Right atrium auricular region (tissue), 2 donors: ENCODE measurements at places on chromosomes 4 and X. TPM values are rescaled to one million over a fixed set of nuclear protein-coding genes. Genes with fewer than 3 reads are reported as not detected.

- no peak for DNase-seq
Observed at GRCh38 chr4:175703956-175704600, 108.0 kb downstream of the GPM6A start.

- no peak for DNase-seq
Observed at GRCh38 chr4:187125062-187125461, 401.4 kb upstream of the FAT1 start.

GRCh38 chr4:95532305-95532704 is 16.5 kb downstream of the UNC5C start:
- DNase-seq = no peak

- no peak for DNase-seq
Observed at GRCh38 chrX:13732246-13733067, 2.0 kb downstream of the TRAPPC2 start.

- no peak for DNase-seq
Observed at GRCh38 chr4:44772340-44772739, 46.0 kb upstream of the GNPDA2 start.

DNA sequence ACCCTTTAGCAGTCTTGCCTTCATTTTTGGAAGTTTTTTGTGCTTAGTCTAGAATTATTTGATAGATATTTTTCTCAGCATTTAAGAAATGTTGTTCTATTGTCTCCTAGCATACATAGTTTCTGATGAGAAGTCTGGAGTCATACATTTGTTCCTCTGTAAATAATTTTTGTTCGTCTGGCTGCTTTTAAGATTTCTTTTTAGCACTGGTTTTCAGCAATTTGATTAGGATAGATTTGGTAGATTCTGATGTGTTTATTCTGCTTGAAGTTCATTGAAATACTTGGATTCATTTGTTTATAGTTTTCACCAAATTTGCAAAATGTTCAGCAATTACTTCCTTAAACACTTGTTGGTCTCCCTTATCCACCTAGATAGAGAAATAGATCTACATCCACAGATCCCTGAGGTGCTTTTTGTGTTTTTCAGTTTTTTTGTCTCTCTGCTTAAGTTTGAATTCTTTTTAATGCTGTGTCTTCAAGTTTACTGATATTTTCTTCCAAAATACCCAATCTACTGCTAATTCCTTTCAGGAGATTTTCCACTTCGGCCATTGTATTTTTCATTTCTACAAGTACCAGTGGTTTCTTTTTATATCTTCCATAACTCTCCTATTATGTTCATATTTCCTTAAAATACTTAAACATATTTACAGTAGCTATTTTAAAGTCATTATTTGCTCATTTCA is 64.9 kb downstream of the ABLIM2 start:
- no peak for DNase-seq

DNA sequence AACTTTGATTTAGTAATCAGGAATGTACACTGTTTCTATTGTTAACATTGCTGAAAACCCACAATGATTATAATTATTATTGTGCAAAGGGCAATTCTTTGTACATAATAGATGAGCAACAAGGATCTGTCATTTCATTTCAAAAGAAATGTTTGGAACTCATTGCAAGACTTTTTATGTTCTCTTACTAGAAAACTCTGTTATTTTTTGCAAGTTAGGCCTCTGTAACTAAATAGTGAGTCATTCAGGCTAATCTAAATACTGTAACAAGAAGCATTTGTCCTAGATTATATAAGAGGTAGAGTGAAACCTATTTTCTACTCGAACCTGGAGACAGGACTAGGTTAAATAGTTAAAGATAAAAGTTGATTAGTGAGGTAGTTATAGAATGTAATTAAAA is 93.2 kb upstream of the FAM47B start:
- DNase-seq = no peak

DNA sequence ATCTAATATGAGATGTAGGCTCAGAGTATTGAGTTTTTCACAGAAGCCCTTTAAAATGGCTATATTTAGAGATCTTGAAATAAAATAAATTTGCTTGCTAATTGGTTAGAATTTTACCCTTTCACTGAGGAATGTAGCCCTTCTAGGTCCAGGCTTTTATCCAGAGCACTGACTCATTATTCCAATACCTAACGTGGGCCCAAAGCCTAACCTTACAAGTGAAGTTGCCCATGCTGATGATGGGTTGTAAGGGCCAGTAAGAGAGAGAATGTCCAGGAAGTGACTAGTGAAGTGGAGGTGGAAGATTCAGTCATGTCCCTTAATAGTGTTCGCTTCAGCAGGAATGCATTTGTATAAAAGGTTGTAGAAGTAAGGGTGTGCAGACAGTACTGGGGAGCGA is 155.9 kb downstream of the STIM2 start:
- DNase-seq = no peak

DNA sequence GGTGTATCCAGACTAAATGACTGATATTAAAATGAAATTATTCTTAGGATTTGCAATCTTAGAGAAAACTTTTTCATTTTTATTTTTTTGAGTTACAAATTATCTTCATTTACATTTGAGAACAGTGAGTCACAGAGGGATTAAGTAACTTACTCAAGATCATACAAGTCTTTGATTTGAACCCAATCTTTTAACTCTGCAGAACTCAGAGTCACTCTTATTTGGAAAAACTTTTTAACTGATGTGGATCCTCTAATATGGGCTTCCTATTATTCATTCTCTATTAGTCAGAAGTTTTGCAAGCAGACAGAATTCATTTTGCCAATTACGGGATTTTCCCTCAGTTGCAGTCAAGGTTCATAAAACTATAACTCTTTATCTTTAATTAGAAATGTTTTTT is 20.1 kb downstream of the HPRT1 start:
- no peak for DNase-seq

DNA sequence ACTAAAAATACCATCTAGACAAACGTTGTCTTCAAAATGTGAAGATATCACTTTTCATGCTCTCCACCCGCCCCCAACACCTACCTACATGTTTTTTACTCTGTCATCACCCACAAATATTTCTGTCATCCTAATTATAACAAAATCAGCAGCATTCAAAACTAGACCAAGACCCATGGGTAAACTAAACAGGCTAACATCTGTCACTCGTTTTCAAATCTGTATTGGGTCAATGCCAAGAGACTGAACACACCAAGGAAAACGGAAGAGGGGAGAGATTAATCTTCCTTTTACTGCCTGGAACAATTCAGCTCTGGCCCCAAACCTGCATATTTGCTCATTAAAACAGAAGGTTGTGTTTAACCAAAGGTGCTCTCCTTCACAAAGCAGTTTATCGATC is 17.5 kb downstream of the FAM184B start:
- DNase-seq = no peak

DNA sequence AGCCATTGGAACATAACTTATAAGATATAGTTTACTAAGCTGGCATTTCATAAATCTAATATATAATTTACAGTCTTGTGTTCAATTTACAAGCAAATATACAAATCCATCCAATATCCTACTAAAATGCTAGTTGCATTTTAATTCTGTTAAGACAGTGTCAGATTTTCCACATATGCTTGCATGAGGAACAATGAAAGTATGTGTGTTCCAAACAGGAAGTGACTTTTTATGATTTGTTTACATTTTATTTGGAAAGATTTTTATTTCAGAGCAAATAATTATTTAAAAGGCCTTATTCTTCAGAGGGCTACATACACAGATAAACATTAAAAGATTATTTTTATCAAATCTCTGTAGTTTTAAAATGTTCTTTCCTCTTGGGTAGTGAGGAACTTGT is 130.1 kb downstream of the KLHL34 start:
- no peak for DNase-seq

DNA sequence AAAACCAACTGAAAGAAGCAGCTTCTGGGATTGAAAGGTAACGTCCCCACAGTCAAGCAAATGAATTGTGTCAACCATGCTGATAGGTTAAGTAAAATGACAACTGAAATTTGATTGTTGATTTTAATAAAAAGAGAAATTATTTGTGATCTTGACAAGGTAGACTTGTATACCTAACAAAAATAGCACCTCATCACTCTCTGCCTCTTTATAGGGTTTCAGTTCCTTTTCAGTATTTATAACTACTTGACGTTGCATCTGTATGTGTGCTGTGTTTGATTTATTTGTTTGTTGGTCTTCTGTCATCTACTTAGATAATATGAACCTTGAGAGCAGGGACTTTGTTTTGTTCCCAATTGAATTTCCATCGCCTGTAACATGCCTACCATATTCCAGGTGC is 7.9 kb upstream of the PPP3CA start:
- DNase-seq = no peak

KIF4A gene
- 0.41 TPM for total RNA-seq

AP1S2 gene
- total RNA-seq = 184 TPM

GPC4 gene
- total RNA-seq = 5.8 TPM

LRIT3 gene
- total RNA-seq = not detected

SRP72 gene
- total RNA-seq = 22.1 TPM

PPP2R2C gene
- total RNA-seq = 4.6 TPM
